ENCODE measurements at places on chromosomes 2 and 18.

GRCh38 chr2:45859682-45860081 is 208.2 kb downstream of the PRKCE start:
- DNase-seq: no peak

- peak; percentile 55 for DNase-seq
Observed at GRCh38 chr18:57837917-57838548, 34.9 kb upstream of the ATP8B1 start.

- DNase-seq: no peak
Observed at GRCh38 chr18:39341129-39341528, 1775.5 kb upstream of the CELF4 start.

DNA sequence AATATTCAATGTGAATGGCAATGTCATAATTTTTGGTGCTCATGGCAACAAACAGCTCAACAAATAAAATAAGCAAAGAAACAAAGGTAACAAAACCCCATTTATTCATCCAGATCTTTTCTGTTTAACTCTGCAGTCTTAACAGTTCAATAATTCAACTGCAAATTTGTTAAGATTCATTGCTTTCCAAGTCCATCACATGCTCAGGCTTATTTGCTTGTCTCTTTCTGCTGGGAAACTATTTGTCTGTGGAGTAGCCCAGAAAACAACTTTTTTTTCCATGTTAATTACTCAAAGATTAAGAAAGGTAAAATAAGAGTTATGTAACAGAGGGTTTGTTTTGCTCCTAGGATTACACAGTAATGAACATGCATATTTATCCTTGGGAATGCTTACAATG is 92.6 kb upstream of the PNPT1 start:
- DNase-seq: no peak

DNA sequence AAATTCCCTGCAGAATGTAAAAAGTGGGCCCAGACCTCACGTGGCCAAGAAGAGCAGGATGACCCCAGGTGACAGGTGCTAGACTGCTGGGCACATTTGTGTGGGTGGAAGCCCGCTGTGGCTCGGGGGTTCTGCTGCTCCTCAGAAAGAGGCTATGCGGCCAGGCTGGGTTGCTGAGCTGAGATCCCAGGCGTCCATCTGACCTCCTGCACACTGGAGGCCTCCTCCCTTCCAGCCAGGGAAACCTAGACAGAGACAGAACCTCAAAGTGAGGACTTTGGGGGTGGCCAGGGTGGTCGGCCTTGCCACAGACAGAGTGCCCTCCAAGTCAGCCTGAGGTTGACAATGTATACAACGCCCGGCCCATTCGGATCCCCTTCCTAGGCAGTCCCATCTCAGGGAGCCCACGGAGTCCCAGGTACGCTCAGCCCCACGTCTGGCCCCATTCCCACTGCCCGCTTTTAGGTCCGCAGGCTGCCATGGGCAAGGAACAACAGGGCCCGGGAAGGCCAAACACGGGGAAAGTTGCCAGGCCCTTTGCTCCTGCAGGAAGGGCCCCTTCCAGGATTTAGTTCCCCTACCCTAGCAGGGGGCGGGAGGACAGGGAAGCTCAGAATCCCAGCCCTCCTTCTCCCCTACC is 75.6 kb downstream of the KIAA2012 start:
- DNase-seq: no peak

- no peak for DNase-seq
Observed at GRCh38 chr2:54529935-54530334, 73.8 kb downstream of the SPTBN1 start.

DNA sequence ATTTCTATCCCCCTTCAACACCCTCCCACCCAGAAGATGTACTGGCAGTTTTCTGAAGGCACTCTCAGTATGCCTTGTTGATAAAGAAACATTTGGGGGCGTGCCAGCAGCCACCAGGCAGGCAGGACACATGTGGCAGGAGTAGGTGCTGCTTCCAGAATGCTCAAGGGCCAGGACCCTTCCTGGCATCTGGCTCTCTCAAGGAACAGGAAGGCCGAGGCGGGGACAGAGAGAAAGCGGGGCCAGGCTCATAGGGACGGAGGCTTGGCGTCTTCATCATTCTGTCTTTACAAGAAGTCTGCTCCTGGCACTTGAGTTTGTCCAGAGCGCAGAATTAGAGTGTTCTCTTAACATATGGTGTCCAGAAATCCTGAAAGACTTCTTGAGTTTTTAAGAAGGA is 121.6 kb downstream of the FAM210A start:
- no peak for DNase-seq

DNA sequence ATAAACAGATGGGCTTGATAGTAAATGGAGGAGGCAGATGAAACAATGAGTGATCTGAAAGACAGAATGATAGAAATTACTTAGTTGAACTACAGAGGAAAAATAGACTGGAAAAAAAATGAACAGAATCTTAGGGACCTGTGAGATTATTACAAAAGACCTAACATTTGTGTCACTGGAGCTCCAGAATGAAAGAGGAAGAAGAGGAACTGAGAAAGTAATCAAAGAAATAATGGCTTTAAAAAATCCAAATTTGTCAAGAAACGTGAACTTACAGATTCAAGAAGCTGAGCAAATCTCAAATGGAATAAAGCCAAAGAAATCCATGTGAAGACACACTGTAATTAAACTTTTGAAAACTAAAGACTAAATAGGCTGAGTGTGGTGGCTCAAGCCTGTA is 28.3 kb downstream of the EVA1A start:
- no peak for DNase-seq

DNA sequence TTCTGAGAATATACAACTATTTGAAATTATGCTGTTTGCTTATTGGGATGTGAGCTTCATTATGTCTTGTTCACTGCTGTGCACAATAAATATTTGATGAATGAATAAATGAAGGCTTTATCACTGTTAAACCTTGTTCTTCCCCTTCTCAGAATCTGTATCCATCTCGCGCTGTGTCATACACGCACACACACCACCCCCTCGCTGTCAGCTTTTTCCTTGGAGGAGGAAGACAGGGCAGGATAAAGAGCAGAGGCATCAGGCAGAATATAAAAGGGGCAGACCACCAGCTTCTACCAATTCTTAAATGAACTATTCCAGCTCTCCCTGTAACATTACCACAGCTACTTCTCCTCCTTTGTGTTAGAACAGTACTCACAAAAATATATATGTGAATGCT is 75.0 kb downstream of the CD226 start:
- DNase-seq: no peak

DNA sequence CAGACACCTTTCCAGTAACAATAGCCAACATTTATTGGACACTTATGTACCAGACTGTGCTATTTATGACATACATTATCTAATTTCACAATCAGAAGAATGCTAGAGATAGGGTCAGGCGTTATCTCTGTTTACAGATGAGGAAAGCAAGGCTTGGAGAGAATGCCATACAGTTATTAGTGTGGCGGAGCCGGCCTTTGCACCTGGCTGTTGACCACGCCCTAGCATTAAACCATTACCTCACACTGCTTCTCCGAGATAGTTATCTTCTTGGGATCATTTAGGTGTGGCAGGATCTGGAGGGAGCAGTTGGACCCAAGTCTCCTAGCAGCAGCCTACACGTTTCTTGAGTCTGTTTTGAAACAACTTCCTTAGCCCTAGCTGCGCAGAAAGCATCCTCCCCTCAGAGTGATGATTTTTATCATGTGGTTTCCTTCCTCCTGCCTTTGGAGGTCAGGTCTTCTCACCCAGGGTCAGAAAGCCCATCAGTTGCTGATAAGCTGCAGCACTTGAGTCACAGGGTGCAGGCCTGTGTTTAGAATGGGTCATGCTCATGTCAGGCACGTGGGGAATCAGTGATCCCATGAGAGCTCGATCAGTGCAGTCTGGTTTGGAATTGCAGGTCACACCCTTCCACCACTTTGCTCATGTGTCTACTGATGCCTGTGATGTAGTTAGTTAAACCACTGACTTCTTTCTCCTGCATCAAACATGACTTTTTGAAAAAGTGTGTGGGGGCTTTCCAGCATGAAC is 118.2 kb downstream of the SPTBN1 start:
- DNase-seq: peak; percentile 59

GRCh38 chr2:152222975-152223637 is 47.5 kb upstream of the STAM2 start:
- DNase-seq: no peak

GRCh38 chr2:119431976-119432850 is 559 bp downstream of the TMEM37 start:
- DNase-seq: no peak

DNA sequence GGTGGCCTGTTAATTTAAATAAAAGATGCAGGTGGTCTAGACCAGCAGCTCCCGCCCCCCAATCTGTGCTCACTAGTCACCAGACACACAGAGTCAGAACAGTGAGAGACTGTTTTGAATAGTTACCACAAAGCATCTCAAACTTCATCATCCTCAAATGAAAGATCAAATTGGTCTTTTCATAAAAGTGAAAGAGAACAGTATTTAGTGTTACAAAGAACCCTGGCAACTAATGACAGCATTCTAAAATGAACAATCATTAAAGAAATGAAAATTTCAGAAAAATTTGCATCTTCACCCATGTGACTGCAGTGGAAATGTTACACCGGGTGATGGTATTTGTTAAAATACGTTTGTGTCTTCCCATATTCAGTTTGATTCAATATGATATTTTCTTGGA is 65.5 kb upstream of the PMAIP1 start:
- no peak for DNase-seq

GRCh38 chr2:214492152-214492551 is 81.3 kb downstream of the VWC2L start:
- DNase-seq: no peak

GRCh38 chr2:17148407-17149145 is 369.7 kb downstream of the RAD51AP2 start:
- DNase-seq: no peak

GRCh38 chr2:13240789-13241487 is 524.2 kb downstream of the TRIB2 start:
- DNase-seq: no peak

GRCh38 chr18:49994410-49994809 is 181.1 kb upstream of the ACAA2 start:
- no peak for DNase-seq

- DNase-seq: no peak
Observed at GRCh38 chr18:56803051-56803450, 151.9 kb downstream of the WDR7 start.

DNA sequence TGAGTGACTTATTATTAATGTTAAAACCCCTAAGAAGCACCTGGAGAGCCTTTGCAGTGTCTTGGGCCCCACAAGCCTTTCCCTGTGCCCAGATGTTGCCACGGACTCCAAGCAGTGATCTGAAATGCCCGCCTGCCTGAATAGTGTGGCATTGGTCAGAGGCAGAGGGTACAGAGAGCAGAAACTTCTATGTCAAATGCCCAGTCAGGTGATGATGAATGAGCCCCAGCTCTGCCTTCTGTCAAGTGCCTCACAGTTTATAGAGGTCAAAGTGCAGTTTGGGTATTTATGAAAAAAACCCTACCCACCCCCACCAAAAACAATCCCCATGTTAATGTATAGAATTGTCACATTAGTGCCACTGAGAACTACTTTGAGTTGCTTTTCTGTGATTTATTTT is 170.0 kb upstream of the SIX3 start:
- no peak for DNase-seq

GRCh38 chr18:74745633-74746403 is 148.1 kb downstream of the ZNF407 start:
- DNase-seq: no peak

- no peak for DNase-seq
Observed at GRCh38 chr2:114252713-114253112, 189.7 kb upstream of the DPP10 start.

GRCh38 chr18:45119876-45120275 is 439.2 kb downstream of the SETBP1 start:
- no peak for DNase-seq

GRCh38 chr18:71336576-71337210 is 1047.8 kb downstream of the SOCS6 start:
- DNase-seq: no peak

DNA sequence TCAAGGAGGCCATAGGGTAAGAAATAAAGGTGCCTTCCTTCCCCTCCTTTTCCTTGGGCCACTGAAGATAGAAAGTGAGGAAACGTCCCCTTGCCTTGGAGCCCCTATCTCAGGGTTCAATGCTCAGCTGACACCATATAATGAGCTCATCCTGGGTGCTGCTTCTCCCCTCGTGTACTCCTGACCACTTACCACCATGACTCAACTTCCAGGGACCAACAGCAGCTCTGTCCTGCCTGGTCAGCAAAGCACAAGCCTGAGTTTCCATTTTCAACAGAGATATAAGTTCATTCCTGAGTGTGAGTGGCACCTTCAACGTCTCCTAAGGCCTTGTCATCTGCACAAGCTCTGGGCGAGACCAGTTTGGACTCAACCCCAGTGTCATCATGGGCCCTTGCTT is 151.2 kb downstream of the CAPN13 start:
- DNase-seq: no peak

- DNase-seq: no peak
Observed at GRCh38 chr2:43049836-43050801, 176.3 kb downstream of the ZFP36L2 start.

DNA sequence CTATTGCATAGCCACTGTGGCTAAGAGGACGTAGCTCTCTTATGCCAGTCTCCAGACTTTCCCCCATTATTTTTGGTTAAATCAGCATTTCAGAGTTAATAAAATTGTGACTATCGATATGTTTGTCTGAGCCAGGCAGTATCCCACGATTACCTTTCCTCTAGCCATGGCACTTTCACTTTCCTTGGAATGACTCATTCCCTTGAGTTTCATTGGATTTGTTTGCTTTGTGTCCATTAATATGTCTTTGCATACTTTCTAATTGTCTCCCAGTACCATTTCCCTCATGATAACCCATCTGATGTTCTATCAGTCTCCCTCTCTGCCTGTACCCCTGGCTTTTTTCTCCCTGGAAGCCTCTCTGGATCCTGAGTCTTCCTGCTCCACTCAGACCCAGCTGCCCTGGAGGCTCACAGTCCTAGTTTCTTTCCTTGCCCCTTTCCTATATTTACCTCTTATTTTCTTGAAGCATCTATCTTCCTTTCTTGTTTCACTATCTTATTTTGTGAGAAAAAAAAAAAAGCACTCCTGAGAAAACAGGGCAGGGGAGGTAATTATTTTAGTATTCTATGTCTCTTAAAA is 126.1 kb downstream of the MTX2 start:
- DNase-seq: no peak

- DNase-seq: no peak
Observed at GRCh38 chr2:33494155-33494779, 17.8 kb downstream of the RASGRP3 start.

- DNase-seq: no peak
Observed at GRCh38 chr2:236603361-236604015, 33.9 kb downstream of the ACKR3 start.

GRCh38 chr2:220887876-220888275 is 684.2 kb downstream of the EPHA4 start:
- DNase-seq: no peak

GRCh38 chr18:48902023-48902855 is 48.5 kb downstream of the SMAD7 start:
- DNase-seq: no peak

Data from stimulated activated naive CD8-positive, alpha-beta T cell treated with anti-CD3 and anti-CD28 coated beads, Interleukin-15, Interleukin-2, amounts not matched to agents 100 U/mL and 50 U/mL, for 24 hours (primary cell).